ENCODE measurements at places on chromosomes 6 and 20.

- DNase-seq: no peak
Measured at GRCh38 chr20:8545212-8545611, 413.1 kb downstream of the PLCB1 start.

DNA sequence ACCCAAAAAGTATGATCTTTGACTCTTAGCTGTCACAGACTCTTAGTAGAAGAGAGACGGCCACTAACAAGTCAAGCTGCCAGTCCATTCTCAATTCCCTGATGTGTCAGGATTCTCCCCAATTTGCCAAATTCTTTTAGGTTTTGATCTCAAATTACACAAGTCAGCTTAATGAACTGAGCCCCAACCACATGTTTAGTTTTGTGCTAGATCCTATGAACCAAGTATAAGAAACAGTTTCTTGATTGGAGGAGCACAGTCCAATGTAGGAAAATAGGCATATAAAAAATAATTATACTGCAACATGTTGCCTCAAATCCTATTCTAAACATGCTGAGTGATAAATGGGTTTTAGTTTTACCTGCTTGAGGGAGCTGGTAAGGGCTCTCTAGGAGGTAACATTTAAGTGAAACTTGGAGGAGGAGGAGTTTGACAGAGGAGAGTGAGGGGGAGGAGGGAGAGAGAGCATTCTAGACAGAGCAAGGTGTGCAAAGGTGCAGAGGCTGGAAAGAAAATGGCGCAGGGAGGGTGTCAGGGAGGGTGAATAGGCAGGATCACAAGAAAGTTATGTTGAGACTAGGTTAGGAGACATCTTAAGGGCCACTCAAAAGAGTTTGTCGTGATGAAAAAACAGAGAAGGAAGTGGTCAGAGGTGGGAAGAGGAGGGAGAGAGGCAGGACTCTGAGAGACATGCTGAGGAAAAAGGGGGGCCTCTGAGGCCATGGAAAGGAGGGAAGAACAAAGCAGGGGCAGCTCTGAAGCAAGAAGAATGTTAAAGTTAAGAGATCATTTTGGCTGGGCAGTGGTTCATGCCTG lies 22.8 kb upstream of the FAM83C start:
- DNase-seq: no peak

DNA sequence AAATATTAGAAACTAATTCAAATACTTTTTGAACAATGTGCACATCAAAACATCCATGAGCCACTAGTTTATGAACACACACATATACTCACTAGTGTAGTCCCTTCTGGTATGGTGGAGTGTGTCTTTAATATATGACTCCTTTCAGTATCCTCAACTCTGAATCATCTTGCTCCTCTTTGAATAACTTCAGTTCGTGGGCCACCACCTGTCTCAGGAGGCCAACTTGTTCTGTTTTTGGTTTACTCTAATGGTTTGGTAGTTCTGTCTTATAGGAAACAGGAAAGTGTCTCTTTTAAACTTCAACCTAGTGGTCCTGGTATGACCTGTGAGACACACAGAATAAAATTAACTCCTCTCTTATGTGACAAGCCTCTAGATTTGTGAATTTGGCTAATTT lies 55.6 kb downstream of the ZNF292 start:
- DNase-seq: no peak

GRCh38 chr6:140871911-140872310 lies 1260.8 kb upstream of the GJE1 start:
- DNase-seq: no peak

- no peak for DNase-seq
Measured at GRCh38 chr6:159714404-159714803, 12.9 kb upstream of the WTAP start.

DNA sequence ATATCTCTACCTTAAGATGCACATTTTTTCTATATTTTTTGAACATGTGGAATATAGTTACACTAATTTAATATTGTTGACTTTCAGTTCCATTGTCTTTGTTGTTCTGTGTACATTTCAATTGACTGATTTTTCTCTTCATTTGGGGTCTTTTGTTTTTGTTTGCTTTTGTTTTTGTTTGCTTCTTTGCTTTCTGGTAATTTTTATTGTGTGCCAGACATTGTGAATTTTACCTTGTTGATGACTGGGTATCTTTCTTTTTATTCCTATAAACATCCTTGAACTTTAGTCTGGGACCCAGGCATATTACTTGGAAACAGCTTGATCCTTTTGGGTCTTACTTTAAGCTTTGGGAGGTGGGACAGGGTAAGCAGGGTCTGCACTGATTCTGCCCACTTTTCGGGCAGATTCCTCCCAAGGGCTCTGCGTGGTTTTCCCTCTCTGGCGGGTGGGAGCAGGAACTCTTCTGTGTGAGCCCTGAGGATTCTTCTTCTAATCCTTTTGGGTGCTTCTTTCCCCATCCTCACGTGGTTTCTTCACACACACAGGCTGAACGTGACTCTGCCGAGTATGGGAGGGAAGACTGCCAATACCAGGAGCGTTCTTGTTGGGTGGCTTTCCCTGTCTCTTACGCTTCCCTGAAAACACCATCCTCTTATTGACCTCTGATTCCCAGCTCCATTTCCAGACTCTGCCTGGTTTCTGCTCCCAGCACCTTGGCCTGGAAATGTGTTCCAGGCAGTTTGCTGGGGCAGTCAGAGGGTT lies 200.5 kb downstream of the ARID1B start:
- no peak for DNase-seq

GRCh38 chr6:112335736-112336135 lies 11.4 kb upstream of the RFPL4B start:
- no peak for DNase-seq

GRCh38 chr6:104472021-104472901 lies 387.5 kb downstream of the HACE1 start:
- DNase-seq: no peak

GRCh38 chr6:31070711-31071197 lies 41.6 kb downstream of the C6orf15 start:
- no peak for DNase-seq

DNA sequence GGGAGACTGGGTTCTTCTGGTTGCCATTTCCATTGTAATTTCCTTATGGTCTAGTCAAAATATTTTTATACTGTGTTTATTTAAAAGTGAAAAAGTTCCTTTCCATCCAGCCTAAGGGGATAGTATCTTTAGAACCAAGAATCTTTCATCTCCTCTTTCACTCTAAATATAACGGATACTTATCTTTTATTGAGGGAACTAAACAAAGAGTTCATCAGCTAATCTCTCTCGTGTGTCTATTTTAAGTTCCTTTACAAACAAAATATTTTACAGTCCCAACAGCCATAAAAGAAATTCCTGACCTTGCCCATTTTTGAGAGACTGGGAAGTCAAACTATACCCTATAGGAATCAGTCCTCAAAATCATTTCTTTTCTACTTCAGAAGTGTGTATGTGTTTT lies 232.7 kb downstream of the NKAIN2 start:
- no peak for DNase-seq

GRCh38 chr6:161549977-161550655 lies 276.3 kb upstream of the AGPAT4 start:
- DNase-seq: no peak

DNA sequence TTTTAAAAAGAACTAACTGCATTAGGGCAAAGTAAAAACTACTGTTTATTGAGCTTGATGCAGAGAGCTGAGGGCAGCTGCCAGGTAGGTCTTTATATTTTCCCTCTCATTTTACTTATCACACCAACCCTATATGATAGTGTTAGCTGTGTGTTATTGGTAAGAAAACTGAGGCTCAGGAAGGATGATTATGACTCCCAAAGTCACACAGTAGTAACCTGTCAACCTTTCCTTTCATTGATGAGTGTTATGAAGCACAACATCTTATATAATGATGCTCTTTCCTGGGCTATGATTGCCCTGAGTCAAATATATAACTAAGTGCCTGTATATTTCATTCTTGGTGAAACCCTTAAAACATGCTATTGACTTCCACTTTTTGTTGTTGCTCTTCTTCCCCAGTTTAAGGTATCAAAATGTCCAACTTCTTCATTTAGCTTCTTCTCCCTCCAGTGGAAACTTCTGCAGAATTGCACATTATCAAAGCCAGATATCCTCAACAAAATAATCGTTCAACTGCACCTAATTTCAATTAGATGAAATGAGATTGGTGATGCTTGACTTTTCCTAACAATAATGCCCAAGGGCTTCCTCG lies 8.1 kb downstream of the GFOD1 start:
- DNase-seq: no peak

DNA sequence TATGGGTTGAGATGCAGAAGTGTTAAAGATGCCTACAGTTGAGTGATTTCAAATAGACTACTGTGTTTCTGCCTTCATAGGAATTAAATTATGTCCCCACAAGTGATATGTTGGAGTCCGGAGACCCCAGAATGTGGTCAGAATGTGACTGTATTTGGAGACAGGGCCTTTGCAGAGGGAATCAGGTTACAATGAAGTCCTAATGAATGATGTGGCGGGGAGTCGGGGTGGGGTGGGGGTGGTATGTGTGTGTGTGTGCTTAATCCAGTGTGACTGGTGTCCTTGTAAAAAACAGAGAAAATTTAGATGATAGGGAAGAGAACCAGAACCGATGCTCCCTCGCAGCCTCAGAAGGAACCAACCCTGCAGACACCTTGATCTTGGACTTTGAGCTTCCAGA lies 448.2 kb downstream of the QKI start:
- no peak for DNase-seq

- no peak for DNase-seq
Measured at GRCh38 chr6:90304308-90304707, 7.7 kb upstream of the BACH2 start.

DNA sequence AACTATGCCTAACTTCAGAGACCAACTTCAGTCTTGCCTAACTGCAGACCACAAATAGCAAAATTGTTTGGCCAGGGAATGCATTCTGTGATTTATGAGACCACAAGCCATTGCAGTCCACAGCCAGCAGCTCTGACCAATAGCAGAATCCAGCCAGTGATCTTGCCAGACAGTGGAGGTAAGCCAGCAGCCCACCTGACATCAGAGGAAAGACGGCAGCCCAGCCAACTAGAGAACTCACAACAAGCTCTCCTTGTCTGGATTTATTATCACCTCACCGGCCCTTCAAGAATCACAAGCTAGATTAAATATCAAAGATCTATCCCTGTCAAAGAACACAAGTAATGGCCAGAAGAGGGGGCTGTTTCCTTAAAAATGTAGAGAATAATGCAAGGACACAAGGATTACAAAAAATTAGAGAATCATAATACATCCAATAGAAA lies 66.5 kb upstream of the SLC35F1 start:
- DNase-seq: no peak

GRCh38 chr6:163337958-163338357 lies 76.6 kb upstream of the QKI start:
- DNase-seq: no peak

DNA sequence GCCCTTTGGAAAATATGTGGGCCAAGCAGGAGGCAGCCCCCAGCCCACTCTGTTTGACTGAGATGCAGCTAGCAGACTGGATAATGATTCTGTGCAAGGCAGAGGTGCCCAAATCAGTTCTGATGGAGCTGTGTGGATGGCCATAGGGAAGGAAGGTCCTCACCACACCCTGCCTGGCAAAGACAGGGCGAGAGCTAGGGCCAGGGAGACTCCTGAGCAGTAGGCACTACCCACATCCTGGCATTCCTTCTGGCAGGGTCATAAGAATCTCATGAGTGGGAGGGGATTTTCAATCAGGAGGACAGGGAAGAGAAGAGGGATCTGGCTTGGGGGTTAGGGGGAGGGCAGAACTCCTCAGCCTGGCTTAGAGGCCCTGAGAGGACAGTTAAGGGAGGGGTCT lies 18.6 kb upstream of the TREM2 start:
- no peak for DNase-seq

DNA sequence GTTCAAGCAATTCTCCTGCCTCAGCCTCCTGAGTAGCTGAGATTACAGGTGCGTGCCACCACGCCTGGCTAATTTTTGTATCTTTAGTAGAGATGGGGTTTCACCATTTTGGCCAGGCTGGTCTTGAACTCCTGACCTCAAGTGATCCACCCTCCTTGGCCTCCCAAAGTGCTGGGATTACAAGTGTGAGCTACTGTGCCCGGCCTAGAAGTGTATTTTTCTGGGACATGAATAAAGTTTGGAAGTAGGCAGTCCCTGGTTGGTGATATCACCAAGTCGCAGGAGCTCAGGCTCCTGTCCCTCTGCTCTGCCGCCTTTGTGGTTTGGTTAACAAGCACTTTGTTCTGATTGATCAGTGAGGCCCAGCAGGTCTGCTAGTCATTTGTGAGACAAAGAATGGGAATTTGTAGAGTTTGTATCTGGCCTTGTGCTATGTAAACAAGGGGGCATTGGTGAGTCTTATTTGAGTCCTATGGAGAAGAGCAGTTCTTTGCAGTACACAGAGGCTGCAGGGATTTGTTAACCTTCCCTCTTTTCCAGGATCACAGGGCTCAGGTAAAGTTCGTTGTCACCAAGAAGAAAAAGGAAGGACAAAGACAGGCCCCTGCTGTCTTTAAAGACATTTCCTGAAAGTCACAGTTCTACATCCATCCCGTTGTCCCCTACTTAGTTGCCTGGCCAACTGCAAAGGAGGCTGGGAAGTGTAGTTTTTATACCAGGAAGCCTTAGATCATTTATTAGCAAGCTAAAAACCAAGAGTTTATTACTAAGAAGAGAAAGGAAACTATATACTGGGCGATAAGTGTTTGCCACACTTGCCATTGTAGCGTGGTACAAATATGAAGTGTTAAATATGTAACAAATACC lies 13.1 kb downstream of the MTHFD1L start:
- no peak for DNase-seq

DNA sequence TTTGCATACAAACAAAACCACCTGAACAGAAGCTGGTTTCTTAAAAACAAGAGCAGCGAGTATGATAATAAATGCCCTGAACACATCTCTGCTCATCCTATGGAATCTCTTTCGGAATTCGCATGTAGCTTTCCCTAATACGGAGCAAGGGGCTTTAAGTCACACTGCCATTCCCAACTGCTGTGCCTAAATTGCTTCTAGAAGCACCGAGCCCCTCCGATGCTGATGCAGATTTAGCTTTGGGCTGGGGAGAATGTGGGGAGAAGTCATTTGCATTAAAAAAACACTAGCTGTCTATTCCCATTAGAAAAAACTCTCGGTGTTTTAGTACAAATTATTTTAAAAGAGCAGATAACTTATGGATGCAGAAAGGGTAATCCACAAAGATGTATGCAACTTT lies 76.9 kb downstream of the CD83 start:
- no peak for DNase-seq

GRCh38 chr6:134557509-134557908 lies 239.6 kb upstream of the SGK1 start:
- no peak for DNase-seq

GRCh38 chr6:41332842-41333736 lies 2.3 kb upstream of the NCR2 start:
- no peak for DNase-seq

GRCh38 chr6:111628142-111628850 lies 22.6 kb upstream of the TRAF3IP2 start:
- no peak for DNase-seq

DNA sequence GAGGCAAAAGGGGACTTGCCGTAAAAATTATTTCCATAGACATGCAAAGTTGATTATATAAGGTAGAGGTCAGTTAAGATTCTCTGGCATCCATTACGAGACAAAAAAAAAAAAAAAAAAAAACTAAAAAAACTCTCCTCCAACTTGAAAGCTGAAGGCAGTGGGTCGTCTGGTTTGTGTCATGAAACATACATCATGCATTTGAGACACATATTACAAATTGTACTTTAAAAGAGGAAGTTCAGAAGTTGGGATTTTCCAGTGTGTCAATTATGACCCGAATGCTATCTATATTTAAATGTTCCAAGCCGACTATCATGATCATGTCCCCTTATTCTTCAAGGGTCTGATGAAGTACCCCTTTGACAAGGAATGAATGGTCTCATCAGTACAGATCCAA lies 125.1 kb downstream of the ZNF217 start:
- no peak for DNase-seq

- no peak for DNase-seq
Measured at GRCh38 chr6:41228096-41228495, at the start of gene TREML4. Gene TREML4 (plus strand): TSS chr6:41228349. CDS start chr6:41228428, 79 bp downstream.

- no peak for DNase-seq
Measured at GRCh38 chr6:88298066-88298845, 132.1 kb upstream of the CNR1 start.

Data from activated CD4-positive, CD25-positive, alpha-beta regulatory T cell treated with anti-CD3 and anti-CD28 coated beads, Interleukin-2, amount 50 U/mL, for 72 hours (primary cell).